NCI-H524 treated with DMSO at 0.1 percent for 48 hours (cell line): ENCODE measurements at places on chromosomes 5 and 9.

DNA sequence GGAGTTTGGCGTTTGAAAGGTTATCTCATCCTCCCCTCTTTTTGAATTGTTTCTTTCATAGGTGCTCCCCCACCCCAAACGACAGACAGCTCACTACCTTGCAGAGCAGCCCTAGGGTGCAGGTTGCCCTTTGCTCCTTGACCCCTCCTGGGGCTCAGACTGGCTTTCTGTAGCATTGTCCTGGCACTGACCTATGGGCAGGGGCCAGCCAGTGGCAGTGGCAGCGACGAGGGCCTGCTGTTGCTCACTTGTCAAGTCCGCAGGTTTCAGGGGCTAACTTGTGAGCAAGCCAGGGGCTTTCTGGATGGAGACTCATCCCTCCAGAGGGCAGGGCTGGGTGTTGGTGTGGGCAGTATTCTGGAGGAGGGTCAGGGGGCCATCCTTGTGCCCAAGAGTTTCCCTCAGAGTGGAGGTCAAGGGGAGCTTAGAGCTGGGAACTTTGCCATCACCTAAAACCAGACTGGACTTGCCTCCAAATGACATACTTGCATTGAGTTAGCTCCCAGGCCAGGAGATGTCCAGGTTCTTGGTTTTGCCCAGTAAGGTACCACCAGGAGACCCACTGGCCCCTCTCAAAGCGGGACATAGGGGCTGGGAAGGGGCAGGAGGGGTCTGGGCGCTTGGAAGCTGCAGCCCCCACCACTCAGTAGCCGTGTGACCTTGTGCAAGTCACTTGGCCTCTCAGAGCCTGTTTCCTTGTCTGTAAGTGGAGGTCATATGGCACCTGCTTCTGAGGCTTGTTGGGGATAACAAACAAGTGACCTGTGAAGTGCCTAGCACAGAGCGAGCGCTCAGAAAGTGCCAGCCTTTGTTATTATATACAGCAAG, 53.5 kb upstream of the CDKN2AIPNL start:
- no peak for DNase-seq

- no peak for DNase-seq
Measured at GRCh38 chr5:38613992-38614836, 57.8 kb upstream of the LIFR start.

- no peak for DNase-seq
Measured at GRCh38 chr5:24135536-24135935, 509.2 kb downstream of the CDH10 start.

DNA sequence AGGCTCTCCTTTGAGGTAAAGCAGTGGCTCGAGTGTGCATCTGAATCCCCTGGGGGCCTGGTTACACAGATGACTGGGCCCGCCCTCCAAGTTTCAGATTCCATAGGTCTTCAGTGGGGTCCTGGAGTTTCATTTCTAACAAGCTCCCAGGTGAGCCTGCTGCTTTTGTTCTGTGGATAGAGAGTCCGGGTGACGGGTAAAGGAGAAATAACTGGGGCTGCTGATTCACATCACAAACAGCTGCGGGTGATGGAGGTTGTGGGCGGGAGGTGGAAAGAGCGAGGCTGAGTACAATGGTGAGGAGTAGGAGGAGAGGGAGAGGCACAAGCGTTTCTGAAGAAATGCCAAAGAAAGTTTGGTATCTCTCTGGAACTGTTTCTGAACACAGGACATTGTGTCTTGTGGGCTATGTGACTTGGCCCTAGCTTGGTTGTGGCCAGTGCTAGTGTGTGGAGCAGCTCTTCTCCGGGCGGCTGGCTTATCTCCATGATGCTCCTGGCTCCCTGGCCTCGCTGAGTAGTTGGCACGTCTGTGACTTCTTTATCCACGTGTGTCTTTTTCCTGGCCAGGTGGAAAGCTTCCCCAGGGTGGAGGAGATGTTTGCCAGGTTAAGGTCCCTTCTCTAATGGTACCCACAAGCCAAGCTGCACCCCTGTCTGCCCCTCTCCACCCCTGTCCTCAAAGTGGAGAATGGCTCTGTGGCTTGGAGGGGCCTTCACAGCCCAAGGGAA, 61.7 kb downstream of the HSPA4 start:
- DNase-seq, result no peak

DNA sequence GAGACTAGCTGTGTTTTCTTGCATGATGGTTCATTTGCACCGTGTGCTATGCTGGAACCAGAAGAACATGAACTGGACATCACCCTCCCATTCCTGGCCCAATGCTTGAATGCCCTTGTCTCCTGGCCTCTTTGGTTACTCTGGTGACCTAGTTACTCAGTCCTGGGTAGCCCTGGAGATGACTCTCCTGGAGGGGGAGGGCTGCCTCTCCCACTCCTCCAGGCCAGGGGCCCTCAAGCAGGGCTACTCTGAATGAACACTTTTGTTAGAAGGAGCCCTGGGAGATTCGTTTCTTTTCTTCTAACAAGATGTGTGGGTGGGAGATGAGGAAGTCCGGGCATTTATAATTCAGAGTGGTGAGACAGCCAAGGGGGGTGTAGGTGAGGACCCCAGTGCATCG, 12.0 kb upstream of the NKX2-5 start:
- no peak for DNase-seq

DNA sequence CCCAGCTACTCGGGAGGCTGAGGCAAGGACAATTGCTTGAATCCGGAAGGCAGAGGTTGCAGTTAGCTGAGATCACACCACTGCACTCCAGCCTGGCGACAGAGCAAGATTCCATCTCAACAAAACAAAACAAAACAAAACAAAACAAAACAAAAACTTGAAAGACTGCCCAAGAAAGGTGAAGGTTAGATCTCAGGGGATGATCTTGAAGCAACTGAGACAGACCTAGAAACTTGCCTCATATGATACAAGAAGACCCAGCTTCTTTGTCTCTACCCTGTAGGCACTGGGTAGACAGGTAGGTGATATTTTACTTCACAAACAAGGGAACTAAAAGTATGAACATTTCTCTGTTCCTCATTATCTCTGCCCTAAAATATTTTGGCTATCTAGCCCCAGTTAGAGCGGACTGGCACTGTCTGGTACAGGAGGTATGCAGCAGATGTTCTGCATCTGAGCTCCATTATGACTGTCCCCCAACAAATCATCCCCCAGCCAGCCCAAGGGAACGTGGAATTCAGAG, 26.3 kb upstream of the SHOC1 start:
- DNase-seq, result no peak

DNA sequence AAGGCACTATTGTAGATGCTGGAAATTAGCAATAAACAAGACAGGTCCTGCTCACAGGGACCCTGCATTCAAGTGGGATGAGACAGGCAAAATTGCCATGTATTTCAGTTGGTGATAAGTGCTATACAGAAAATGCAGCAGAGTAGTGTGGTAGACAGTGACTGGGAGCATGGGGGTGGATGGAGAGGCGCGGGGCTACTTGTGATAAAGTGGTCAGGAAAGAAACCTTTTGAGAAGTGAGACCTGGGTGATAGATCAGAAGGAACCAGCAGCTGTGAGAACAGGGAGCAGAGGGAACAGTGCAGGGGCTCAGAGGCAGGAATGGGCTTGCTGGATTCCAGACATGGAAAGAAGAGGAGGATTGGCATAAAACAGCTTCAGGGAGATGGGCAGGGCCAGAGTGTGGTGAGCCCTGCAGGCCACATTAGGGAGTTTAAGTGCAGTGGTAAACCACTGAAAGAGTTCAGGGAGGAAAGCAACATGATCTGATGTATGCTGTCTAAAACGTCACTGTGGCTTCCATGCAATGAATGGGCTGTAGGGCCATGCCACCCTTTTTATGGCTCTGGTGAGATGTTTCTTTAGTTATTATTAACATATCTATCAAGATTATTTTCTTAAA, 7.3 kb downstream of the CRHBP start:
- DNase-seq, result no peak

- no peak for DNase-seq
Measured at GRCh38 chr9:126615791-126616447, 2.2 kb downstream of the LMX1B start.
